Testis (tissue), 5 donors: ENCODE measurements at places on chromosomes 3 and 15. TPM values are rescaled to one million over a fixed set of nuclear protein-coding genes. Genes with fewer than 3 reads are reported as not detected.

- H3K4me1 ChIP-seq: peaks cover 13% of the 10 kb centered on the region
- no peak for DNase-seq
Measured at GRCh38 chr3:13878281-13879101, 1.4 kb downstream of the WNT7A start.

- no peak overlapping the region for H3K27ac ChIP-seq
- H3K36me3 ChIP-seq: no peaks in the 10 kb centered on the region
- H3K27me3 ChIP-seq: no peaks in the 10 kb centered on the region
- H3K4me3 ChIP-seq: no peak overlapping the region
Measured at GRCh38 chr3:111577798-111578685, 17.1 kb downstream of the ZBED2 start.

DNA sequence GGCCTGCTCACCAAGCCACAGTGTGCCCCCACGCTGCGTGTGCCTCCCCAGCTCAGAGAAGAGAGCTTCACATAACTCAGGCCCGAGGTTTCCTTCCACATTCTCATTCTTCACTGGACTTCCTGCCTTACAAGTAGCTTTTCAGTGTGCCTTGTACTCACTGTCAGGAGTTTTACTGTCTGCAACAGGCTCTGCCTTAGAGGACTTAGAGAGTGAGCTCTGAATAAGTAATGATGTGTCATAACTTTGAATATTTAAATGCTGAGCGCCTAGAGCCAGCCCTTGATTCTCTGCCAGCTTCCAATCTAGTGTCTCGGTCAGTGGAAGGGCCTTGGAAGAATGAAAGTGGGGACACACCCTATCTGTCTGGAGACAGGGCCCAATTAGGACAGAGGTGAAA is 41.8 kb downstream of the ITGB5 start:
- H3K27ac ChIP-seq: no peak overlapping the region
- H3K4me1 ChIP-seq: peaks cover 7% of the 10 kb centered on the region
- H3K27me3 ChIP-seq: no peaks in the 10 kb centered on the region
- no peaks in the 10 kb centered on the region for H3K36me3 ChIP-seq

GRCh38 chr15:48466820-48467219 is 135.6 kb downstream of the DUT start:
- no peaks in the 10 kb centered on the region for H3K27me3 ChIP-seq
- H3K27ac ChIP-seq: peak overlapping the region; percentile 37
- H3K36me3 ChIP-seq: no peaks in the 10 kb centered on the region

- no peaks in the 10 kb centered on the region for H3K36me3 ChIP-seq
- no peak for DNase-seq
- no peak overlapping the region for H3K4me3 ChIP-seq
- H3K27me3 ChIP-seq: no peaks in the 10 kb centered on the region
- no peak overlapping the region for H3K27ac ChIP-seq
Measured at GRCh38 chr3:126170073-126170777, 10.2 kb downstream of the ALDH1L1 start.

DNA sequence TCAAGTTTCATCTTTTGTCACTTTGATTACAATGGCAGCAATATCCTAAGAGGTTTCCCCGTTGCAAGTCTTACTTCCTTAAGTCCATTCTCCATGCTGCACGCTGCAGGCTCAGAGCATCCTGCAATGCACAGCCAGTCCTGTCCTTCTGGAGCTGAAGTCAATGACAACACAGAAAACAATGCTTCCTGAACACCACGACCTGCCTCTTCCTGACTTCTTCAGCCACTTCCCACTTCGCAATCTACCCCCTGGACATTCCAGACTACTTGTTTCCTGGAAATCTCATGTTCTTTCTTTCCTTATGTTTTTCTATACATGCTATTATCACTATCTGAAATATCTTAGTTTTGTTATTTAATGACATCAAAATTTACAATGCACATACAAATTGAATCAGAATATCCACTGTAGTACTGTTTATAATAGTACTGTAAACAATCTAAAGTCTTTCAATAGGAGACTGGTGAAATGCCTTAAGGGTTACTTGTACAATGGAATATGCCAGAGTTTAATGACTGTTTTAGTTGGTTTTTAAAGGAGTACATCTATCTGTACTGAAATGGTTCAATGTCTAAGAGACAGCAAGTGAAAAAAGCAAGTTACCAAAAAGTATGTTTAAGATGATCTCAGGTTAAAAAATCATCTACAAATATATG is 113.7 kb upstream of the PRTG start:
- no peaks in the 10 kb centered on the region for H3K4me1 ChIP-seq
- no peak for DNase-seq
- H3K27me3 ChIP-seq: no peaks in the 10 kb centered on the region
- no peak overlapping the region for H3K27ac ChIP-seq

DNA sequence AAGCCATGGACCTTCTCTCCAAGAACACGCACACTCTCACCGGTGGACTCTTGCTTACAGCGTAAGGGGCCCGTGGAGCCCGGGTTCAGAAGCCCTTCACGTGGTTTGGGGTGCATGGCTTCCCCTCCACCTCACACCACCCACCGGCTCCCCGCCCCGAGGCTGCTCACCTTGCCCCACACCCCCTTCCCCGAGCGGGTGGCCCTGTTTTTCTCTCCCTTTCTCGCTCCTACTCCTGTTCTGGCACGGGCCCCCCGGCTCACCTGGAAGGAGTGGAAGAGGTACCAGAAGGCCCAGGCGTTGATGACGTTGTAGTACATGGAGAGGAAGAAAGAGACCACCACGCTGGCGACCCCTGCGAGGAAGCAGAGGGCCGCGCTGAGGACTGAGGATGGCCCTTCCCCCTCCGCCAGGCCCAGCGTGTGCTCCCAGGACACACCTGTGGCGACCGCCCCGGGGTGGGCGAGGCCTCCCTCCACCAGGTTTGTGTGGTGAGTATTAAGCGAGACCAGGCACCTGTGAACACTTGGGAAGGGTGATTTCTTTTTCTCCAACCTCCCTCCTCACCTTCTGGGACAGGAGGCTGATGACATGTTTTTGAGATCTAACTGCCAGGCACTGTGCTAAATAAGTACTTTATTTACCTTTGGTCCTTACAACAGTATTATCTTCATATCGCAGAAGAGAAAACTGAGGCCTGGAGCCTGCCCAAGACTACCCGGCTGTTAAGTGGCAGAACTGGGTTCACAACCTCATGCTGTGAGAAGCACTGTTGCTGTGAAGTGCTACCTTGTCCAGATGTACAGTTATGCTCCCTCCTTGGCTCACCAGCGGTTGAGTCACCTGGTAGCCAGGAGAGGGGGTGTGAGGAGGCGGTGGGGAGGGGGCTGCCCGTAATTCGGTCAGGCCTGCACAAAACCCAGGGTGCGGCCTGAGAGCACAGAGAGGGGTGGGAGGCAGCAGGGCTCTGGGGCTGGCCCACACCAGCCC is 16.3 kb downstream of the SLC6A20 start:
- H3K27ac ChIP-seq: no peak overlapping the region
- no peak for DNase-seq
- no peaks in the 10 kb centered on the region for H3K27me3 ChIP-seq
- H3K36me3 ChIP-seq: no peaks in the 10 kb centered on the region
- H3K4me1 ChIP-seq: no peaks in the 10 kb centered on the region

Gene RHOV
- 0.24 TPM for total RNA-seq

Gene GOLGA6L10
- 23.3 TPM for total RNA-seq

Gene RETNLB
- total RNA-seq: not detected

Gene IL17RE
- 0.43 TPM for total RNA-seq

Gene RTP1
- 0.93 TPM for total RNA-seq

Gene CIP2A
- 23.5 TPM for total RNA-seq

Gene POC1A
- total RNA-seq: 21.7 TPM
